ENCODE measurements at places on chromosomes 6 and 20.

GRCh38 chr20:17992224-17992637 lies 23.4 kb downstream of the MGME1 start:
- DNase-seq = no peak

- no peak for DNase-seq
Observed at GRCh38 chr6:151412909-151413308, 21.6 kb upstream of the ZBTB2 start.

GRCh38 chr6:33273129-33273923 lies 1.5 kb downstream of the RPS18 start:
- no peak for DNase-seq

DNA sequence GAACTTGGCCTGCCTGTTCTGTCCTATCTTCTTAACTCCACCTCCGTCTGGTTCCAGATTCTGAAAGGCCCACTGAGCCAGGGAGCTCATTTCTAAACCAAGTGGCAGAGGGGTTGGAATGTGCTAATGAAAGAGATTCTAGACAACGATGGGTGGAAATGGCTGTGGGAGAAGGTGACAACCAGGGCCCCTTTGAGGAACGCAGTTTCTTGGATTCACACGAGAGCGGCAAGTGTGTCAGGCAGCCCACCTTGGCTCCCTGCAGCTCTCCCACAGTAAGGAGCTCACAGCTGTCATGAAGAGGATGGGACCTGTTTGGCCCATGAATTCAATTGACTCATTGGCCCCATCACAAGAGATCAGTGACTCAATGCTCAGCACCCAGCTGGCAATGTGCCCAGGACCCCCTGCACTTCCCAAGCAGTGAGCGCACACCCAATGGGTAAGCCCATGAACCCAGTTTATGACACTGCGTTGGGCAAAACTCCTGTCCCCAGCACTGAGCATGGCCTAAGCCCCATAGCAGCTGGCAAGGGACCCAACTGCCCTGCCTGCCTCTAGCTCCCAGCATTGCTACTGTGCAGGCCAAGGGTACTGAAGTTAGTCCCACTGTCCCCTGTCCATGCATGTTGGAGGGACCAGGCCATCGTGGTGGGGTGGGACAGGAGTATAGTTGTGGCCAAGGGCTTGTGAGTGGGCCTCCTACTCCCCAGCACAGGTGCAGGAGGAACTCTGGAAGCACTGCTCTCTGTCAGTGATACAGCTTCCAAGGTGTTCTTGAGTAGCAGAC lies 16.4 kb downstream of the MRPS18A start:
- DNase-seq = no peak

DNA sequence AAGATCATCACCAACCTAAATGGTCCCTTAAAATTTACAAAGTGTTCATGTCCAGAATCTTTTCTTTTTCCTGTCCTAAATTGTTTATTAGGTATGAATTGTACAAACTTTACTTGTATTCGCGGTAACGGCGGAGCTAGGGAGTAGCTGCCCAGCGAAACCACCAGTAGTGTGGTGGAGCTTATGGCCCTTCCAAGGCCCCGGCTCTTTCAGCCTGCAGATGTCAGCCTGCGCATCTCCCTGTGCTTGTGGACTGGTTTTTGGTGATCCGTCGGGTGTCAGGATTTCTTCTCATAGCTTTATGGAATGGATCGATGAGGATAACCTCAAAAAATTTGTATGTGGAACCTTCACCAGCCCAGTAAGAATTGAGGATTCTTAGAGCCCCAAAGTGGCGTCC lies 27.2 kb upstream of the ENPP1 start:
- no peak for DNase-seq

- DNase-seq = no peak
Observed at GRCh38 chr6:57134954-57135353, 37.2 kb upstream of the BAG2 start.

GRCh38 chr20:10540636-10541493 lies 105.8 kb downstream of the SLX4IP start:
- DNase-seq = no peak

DNA sequence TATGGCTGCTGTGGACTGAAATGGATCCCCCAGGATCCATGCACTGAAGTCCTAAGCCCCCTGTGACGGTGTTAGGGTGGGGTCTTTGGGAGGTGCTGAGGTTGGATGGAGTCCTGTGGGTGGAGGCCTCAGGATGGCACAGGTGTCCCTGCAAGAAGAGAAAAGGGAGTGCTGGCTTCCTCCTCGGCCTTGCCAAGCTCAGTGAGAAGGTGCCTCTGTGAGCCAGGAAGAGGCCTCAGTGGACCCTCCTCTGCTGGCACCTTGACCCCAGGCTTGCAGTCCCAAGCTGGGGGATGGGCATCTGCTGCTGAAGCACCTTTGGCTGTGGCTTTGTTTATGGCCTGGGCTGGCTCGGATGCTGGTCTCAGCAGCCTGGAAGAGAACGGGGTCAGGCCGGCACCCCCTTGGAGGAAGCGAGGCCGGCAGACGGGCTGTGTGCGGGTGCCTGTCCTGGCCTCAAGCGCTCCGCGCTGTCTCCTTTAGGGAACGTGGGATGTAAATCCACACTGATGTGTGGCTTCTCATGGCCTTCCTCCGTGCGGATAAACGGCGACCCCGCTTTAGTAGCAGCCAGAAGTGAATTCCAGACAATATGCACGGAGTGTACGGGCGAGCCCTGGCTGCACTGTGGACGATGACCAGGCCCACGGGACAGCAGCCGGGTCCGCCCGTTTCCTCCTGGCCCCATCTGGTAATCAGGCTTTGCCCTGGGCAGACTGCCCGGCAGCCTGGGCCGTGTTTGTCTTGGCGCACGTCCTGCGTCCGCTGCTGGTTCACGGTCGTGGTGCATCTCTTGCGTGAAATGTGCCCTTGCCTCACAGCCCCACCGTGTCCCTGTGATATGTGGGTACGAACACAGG lies 182.6 kb downstream of the ERMARD start:
- DNase-seq = no peak

- DNase-seq = no peak
Observed at GRCh38 chr6:163708466-163708865, 293.9 kb downstream of the QKI start.

GRCh38 chr6:119148098-119148824 lies 69.8 kb upstream of the FAM184A start:
- no peak for DNase-seq

DNA sequence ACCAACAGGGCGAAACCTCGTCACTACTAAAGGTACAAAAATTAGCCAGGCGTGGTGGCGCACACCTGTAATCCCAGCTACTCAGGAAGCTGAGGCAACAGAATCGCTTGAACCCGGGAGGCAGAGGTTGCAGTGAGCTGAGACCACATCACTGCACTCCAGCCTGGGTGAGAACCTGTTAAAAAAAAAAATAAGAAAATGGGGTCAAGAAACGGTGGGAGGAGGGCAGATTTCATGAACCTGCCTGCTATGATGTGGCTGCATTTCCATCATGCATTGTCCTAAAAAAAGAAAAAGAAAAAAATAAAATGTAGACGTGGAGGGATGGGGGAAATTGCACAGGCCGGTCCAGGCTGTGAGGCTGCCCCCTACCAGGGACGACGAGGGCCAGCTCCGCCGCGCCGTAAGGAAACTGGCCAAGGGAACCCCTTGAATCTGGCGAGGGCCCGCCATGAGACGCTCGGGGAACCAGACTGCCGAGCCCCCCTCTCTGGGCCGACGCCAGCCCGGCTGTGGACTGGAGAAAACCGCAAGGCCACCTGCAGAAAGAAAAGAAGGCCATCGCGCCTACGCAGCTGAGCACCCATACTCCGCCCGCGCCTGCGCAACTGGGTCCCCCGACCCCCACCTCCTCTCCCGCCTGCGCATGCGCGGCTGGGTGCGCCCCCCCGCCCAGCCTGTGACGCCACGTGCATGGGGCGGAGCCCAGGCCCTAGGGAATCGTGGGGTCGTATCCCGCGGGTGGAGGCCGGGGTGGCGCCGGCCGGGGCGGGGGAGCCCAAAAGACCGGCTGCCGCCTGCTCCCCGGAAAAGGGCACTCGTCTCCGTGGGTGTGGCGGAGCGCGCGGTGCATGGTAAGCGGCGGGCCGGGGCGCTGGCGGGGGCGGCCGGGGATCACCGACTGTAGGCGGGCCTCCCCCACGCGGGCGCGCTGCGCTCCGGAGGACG lies at the start of gene ENTPD6:
Gene ENTPD6, plus strand, starts transcription at position 699 of the 948 bp plus-strand sequence. CDS start 10,825 bp downstream, outside the sequence.
- DNase-seq = peak; percentile 87

DNA sequence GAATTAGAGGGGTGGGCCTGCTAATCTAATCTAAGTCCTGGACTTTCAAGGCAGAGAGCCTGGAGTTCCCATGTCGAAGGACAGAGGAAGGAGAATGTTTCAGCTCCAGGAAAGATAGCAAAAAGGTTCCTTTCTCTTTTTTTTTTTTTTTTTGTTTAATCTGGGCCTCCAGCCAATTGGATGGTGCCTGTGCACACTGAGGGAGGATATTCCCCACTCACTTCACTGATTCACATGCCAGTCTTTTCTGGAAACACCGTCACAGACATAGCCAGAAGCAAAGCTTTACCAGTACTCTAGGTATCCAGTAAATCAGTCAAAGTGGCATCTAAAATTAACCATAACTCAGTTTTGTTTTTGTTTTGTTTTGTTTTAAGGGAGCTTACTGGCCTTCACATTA lies 721.1 kb downstream of the TENT5A start:
- no peak for DNase-seq

GRCh38 chr6:103784117-103784516 lies 1075.6 kb downstream of the HACE1 start:
- DNase-seq = no peak

GRCh38 chr6:1963596-1963995 lies 281.8 kb downstream of the GMDS start:
- DNase-seq = no peak

GRCh38 chr6:112189494-112189893 lies 64.9 kb downstream of the LAMA4 start:
- no peak for DNase-seq

- no peak for DNase-seq
Observed at GRCh38 chr6:25403150-25403549, 124.0 kb downstream of the CARMIL1 start.

GRCh38 chr6:2909718-2910117 lies 6.6 kb upstream of the SERPINB9 start:
- DNase-seq = no peak

DNA sequence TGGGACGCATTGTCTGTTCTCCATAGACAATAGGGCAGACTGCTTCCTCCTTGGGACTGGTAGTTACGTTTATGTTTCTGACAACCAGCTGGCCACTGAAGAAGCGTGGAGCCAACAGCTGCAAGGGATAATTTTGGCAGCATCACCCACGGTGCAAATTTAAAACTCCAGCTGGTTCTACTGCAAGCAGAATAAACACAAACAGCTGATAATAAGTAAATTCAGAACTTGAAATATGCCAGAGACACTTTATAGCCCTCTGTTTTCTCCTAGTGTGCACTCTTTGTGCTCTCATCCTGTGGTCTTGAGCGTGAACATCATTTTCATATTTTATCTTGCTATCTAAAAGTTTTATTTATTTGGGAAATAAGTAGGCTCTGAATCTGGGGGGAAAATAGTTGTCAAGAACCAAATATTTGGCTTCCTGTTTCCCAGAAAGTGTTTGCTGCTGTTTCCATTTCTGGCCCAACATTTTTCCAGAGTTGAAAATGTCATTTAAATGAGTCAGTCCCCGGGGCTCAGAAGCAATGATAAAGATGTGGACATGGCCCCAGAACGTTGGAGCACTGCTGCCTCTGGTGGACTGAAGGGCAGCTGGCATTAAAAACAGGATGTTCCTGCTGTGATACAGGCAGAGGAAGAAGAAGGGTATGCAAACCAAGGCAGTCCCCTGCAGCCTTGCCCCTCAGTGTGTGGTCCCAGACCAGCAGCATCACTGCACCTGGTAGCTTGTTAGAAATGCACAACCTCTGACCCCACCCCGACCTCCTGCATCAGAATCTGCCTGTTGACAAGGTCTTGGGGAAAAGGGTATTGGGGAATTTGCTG lies 12.5 kb upstream of the THBD start:
- DNase-seq = no peak

- DNase-seq = no peak
Observed at GRCh38 chr20:47360297-47361056, 4.0 kb upstream of the ZMYND8 start.

DNA sequence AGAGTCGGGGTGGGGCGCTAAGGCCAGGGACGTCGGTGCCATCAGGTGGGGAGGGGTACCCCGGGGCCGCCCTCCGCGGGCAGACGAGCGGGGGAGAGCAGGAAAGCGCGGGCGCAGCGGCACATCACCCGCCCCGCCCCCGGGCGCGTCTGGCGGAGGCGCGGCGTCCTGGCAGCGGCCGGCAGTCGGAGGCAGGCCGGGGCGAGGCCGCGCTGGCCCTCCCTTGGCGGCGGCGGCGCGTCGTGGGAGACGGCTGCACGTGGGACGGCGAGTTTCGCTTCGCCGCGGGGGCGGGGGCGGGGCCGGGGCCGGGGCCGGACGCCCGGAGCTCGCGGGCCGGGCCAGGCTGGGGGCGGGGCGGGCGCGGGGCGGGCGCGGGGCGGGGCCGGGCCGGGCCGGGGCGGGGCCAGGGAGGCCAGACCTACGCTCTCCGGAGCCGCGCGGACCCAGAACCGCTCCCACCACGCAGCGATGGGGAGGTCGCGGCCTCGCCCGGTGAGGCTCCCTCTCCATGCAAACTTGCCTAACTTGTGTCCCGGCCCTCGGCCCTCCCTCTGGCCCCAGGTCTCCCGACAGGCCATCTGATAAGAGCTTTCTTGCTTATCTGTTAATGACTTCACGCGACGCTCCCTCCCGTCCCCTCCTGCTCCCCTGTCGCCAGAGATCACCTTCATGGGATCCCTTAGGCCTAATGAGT lies 12.5 kb downstream of the ITPR3 start:
- DNase-seq = no peak

- no peak for DNase-seq
Observed at GRCh38 chr6:168695701-168696100, 254.7 kb downstream of the SMOC2 start.
